Caki2 (cell line): ENCODE measurements at places on chromosomes 1 and 21.

DNA sequence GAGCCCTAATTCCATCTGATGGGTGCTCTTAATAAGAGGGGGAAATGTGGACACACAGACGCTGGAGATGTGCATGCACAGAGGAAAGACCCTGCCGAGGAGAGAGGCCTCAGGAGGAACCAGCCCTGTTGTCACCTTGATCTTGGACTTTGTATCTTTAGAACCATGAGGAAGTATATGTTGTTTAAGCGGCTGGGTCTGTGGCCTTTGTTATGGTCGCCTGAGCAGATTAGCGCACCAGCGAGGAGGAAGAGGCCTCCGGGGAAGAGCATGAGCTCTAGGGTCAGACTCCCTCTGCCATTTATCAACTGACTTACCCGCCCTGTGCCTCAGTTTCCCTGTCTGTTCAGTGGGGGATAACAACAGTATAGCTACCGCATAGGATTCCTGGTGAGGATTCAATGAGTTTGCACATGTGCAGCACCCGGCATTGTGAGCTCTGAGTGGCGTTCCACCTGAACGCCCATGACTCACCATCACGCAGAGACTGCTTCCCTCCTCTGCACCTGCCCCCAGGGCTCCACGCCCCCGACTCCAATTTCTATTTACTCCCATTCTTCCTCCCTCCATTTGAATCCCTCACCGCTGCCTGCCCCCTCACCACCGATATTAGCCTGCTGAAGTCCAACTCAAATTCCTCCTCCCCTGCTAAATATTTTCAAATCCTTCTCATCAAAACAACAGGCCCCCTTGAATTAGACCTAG is 67.2 kb downstream of the ATP5PO start:
- DNase-seq, result peak; percentile 87

DNA sequence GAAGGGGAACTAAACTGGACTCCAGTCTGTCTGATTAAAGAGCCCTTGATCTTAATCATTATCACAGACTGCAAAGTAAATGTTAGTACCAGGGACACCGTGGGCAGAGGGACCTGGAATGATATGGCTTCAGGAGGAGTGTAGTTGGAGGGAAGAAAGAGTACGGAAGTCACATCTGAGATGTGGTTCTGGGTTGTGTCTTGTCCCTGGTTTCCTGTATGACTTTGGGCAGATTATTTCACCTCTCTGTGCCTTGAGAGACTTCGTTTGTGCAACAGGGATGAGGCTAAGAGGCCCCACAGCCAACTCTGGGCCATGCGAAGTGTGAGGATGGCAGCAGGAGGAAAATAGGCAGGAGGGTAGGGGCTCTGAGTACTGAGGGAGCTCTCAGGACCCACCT is 76.1 kb upstream of the SLC2A1 start:
- DNase-seq, result no peak

DNA sequence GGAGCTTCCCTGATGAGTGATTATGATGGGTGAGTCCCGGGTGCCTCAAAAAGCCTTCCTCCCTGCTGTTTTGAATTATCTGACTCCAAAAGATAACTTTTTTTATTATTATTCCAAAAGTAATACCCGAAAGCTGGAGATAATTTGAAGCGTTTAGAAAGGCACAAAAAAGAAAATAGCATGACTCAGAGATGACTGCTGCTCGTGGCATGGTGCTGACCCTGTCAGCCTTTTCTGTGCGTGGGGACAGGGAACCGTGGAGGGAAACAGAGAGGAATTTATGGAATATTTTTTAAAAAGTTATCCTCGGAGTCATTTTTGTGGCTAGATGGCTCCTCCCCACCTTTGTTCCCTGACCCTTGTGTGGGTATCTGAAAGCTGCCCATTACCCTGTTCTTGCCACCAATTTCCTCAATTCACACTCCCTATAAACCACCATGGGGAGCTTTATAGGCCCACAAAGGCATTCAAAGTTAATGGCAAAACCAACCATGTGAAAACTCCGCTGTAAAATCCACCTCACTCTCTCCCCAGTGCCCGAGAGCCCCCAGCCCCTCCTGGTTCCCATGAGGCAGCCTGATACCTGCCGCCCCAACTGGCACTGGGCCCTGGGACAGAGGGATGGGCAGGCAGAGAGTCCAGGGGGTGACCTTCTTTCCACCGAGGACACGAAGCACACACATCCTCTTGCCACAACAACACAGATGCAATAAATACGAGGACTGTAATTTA is 37.5 kb downstream of the IGSF21 start:
- DNase-seq, result no peak

DNA sequence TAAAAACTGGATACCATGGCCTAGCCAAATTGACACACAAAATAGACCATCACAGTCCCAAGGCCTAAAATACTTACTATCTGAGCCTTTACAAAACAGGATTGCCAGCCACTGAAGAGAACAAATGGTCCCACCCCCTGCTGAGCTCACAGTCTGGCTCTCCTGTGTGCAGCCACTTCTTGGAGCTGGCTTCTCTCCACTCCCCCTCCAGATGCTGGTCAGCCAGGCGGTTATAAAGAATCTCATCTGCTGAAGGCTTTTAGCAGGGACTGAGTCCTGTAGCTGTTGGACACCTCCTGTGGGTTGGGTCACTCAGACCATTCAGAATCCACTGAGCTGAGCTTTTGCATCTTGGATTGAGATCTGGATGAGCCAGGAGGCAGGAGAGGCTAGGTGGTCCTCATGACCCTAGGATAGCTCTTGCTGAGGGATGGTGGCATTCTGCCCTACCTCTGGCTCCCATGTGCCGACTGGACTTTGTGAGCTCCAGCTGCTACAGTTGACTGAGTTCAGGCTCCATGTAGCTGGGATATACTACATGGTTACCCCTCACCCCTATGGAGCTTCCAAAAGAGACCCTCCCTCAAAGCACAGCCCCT is 16.1 kb downstream of the OXCT2 start:
- DNase-seq, result no peak

GRCh38 chr21:46325073-46325912 is 1.3 kb downstream of the PCNT start:
- peak; percentile 58 for DNase-seq

DNA sequence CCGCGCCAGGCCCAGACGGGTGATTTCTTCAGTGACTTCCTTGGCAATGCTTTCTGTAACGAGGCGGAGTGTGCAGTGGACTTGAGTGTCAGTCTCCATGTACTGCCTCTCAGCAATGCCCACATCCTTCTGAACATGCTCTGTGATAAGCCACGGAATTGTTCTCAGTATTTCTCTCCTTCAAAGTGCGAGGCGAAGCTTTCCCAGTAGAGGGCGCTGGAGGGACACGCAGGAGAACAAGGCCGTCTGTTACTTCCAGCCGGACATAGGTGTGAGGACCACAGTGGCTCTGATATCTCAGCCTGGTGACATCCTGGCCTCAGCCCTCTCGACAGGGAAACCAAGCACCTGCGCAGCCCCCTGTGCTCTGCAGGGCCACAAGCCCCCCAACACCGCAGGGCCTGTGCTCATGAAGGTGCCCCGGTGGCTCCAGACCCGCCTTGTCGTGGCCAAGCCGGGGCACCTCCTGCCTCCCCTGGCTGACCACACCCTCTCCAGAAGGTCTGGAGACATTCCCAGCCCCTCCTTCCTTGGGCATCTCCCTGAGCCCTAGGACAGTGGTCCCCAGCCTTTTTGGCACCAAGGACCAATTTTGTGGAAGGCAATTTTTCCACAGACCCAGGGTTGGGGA is 46.1 kb upstream of the BACE2 start:
- DNase-seq, result peak; percentile 78

GRCh38 chr1:180907313-180908055 is 5.2 kb upstream of the KIAA1614 start:
- DNase-seq, result no peak

- DNase-seq, result no peak
Measured at GRCh38 chr1:174966008-174966572, 33.7 kb upstream of the CACYBP start.

DNA sequence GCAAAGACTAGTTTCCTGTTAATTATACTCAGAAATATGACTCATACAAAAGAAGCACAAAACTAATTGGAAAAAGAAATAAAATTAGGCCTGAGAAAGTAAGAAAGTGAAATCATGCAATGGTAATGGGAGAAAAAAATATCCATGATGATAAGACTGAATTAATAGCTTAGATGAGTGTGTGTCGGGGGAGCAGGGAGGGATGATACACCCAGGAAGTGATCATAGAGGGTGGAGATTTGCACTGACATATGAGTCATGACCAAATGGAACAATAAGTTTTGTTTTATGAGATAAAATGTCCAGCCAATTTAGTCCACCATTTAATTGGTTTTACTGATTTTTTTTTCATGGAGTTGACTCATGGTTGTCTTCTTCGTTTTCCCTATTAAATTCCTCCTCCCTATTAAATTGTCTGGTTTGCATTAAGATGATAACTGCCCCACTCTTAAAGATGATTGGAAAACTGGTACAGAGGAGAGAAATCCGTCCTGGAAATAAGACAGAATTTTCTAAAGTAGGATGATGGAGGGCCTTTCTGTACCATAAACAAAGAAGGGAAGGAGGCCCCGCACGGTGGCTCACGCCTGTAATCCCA is 111.7 kb upstream of the KCNJ6 start:
- DNase-seq, result peak; percentile 12

- DNase-seq, result no peak
Measured at GRCh38 chr1:143699731-143700130, 272.1 kb downstream of the FAM72C start.

DNA sequence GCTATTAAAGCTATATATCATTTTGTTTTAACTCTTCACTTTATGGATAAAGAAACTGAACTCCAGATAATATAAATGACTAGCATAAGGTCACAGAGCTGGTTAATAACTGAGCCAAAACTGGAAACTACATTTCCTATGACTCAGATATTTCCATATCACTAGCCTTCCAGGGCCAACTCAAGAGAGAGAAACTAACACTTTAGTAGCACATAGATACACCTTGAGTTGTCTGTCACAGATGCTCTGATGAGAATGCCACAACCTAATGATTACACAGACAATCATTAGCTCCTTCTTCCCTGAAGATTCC is 40.7 kb downstream of the NME7 start:
- DNase-seq, result peak; percentile 61

DNA sequence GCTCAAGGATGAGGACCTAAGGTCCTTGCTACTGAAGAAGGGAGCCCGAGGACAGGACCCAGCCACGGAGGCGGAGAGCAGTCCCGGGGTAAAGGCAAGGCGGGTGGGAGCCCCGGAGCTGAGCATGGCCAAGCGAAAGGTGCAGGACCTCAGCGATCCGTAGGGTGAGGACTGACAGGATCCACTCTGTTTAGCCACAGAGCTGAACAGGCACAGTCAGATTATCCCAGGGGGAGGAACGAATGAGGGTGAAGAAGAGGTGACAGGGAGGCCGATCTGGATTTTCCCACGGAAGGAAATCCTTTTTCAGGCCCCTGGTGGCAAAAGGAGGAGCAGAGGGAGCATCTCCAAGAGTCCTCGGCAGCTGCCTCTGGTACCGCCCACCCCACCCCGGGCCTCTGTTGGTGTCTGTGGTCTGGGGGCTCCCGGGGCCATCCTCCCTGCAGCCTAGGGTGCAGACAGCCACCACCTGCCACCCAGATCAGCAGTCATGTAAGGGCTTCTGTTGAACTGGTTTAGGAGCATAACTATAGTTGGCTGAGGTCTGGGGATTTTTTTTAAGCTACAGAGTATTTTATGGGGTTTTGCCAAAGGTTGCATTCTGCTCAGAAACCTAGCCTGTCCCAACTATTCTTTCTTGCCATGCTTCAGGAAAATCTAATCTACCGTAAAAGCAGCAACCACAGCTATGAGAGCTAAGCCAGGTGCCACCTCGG is 32.3 kb upstream of the LBR start:
- DNase-seq, result no peak

DNA sequence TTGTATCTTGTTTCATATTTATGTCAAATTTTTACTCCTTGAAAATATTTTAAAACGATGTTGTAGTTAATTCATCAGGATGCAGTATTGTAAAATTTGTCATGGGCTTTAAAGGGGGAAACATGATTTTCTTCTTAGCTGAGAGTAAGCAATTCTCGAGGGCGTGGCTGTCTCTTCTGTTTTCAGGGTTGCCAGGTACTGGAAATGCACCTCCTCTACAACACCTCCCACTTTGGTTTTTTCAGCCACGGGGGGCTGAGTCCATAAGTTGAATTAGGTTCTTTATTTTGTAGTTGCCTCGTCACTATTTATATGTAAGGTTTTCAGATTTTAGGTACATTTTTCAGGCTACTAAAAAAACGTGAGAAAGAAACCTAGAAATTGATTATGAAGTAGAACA is 64.0 kb downstream of the PRDM2 start:
- DNase-seq, result no peak

GRCh38 chr1:199945591-199945990 is 81.9 kb upstream of the NR5A2 start:
- DNase-seq, result no peak

DNA sequence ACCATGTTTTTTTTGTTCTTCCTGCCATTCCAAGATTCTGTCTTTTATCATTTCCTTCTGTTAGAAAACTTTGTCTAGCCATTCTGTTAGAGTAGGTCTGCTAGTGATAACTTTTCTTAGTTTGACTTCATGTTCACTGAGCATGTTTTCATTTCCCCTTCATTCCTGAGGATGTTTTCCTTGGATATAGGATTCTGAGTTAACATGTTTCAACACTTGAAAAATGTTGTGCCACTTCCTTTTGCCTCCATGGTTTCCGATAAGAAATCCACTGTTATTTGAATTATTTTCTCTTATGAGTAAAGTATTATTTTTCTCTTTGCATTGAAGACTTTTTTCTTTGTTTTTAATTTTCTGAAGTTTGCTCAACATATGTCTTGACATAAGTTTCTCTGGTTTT is 66.7 kb downstream of the ATP1A1 start:
- no peak for DNase-seq

- DNase-seq, result peak; percentile 54
Measured at GRCh38 chr1:81801651-81802456, 1.1 kb downstream of the ADGRL2 start.

DNA sequence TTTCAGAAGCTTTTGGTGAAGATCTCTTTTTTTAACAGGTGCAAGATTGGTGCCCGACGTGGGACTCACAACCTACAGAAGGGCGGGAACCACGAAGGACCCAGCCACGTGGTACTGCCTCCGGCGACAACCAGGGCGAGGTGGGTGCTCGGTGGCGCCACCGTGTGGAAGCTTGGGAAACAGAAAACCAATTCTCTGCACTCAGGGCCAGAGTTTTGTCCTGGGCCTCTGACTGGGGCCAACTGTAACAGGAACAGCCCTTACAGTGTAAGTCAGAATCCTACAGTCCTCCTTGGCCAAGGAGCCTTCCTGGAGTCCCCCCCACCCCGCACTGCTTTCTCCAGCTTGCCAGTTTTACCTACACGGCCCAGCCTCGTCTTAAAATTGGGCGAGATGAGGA is 11.6 kb upstream of the S100A7A start:
- DNase-seq, result peak; percentile 10
